ENCODE measurements at places on chromosomes 11 and 22. TPM values are rescaled to one million over a fixed set of nuclear protein-coding genes. Genes with fewer than 3 reads are reported as not detected.

DNA sequence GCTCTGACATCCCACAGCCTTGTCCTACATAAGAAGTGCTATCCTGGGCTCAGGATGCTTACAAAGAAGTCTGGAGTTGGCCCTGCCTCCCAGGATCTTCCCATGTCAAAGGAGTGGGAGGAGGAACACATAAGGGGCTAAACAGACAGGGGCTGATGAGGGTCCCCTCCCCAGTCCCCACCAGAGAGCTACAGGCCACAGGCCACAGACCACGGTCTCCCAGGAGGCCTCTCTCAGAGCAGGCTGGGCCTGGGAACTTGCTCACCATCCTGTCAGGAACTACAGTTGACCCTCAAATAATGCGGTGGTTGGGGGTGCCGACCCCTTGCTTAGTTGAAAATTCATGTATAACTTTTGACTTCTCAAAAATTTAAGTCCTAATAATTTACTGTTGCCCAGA lies 315.5 kb downstream of the NTM start:
- H3K4me1 ChIP-seq = peaks cover 8% of the 10 kb centered on the region
- peaks cover 27% of the 10 kb centered on the region for H3K27me3 ChIP-seq
- no peaks in the 10 kb centered on the region for H3K36me3 ChIP-seq
- no peak overlapping the region for H3K4me3 ChIP-seq

Gene KRTAP5-9
- not detected for total RNA-seq

GRCh38 chr11:60932605-60933356 lies 8.5 kb downstream of the TMEM132A start:
- DNase-seq = peak; percentile 69
- peaks cover 3% of the 10 kb centered on the region for H3K4me1 ChIP-seq
- H3K27ac ChIP-seq = peak overlapping the region; percentile 52
- H3K27me3 ChIP-seq = no peaks in the 10 kb centered on the region
- peaks cover 3% of the 10 kb centered on the region for H3K36me3 ChIP-seq
- H3K4me3 ChIP-seq = no peak overlapping the region

GRCh38 chr22:20624161-20624616 lies 116.8 kb downstream of the MED15 start:
- no peaks in the 10 kb centered on the region for H3K36me3 ChIP-seq
- H3K4me1 ChIP-seq = no peaks in the 10 kb centered on the region
- DNase-seq = no peak
- H3K27me3 ChIP-seq = no peaks in the 10 kb centered on the region
- no peak overlapping the region for H3K27ac ChIP-seq
- no peak overlapping the region for H3K4me3 ChIP-seq

Gene C1QTNF4
- 0.41 TPM for total RNA-seq

DNA sequence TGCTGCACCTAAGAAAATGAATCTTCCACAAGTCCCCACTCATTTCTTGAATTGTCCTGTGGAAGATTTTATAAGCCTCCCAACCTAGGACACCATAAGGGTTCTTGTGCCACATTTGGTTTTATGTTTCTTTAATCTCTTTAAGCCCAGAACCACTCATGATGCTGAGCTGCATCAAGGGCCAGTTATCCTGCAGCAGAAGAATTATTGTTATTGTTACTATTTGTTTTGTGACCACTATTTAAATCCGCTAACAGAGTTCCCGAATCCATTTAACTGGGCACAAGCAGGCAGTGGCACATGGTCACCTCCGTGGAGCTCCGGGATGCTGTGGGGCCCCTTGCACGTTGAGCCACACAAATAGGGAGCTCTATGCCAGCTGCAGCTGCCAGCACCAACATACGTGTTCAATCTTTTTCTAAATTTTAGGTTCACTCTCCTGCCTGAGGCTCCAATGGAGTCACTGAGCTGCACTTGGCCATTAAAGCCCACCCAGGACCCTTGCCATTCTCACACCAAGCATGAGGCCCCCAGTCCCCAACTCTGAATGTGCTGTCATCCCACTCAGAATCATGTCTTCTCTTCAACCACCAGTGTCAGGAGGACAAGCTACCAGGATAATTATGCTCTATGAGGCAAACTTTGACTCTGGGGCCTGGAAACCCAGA lies 60.6 kb downstream of the DGCR2 start:
- H3K27ac ChIP-seq = no peak overlapping the region
- no peaks in the 10 kb centered on the region for H3K4me1 ChIP-seq
- H3K27me3 ChIP-seq = no peaks in the 10 kb centered on the region
- H3K36me3 ChIP-seq = no peaks in the 10 kb centered on the region
- H3K4me3 ChIP-seq = no peak overlapping the region
- DNase-seq = peak; percentile 17

DNA sequence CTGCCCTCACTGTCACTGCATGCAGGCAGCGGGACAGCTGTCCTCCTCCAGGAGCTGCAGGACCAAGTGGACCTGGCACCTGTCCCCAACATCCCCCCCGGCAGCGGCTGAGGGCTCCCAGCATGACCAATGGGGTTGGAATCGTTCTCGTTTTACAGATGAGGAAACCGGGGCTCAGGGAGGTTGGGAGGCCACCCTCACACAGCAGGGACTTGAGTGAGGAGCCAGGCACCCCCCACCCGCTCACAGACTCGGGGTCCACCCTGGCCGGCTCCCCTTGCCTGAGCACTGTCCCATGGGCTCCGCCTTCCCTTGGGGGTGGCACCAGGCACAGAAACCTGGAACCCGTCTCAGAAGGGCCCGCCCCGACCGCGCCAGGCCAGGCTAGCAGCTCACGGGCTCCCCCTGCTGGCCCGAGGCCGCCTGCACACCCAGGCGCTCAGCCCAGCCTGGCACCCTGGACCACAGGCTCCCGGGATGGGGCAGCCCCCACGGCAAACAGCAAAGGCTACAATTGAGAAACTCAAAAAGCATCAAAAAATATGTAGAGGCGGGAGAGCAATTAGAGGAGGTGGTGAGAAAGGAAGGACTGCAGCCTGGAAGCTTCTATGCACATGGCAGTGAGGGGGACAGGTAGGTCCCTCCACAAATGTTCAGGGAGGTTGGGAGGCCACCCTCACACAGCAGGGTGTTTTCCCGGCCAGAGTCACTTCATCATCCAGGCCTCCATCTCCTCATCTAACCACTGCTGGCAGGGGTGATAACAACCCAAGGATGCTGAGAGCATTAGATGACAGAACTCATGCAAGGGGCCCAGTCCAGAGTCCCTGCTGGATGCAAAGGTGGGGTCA lies 12.8 kb downstream of the MACROD1 start:
- H3K27ac ChIP-seq = no peak overlapping the region
- peak; percentile 93 for DNase-seq
- peak overlapping the region; percentile 31 for H3K4me3 ChIP-seq
- no peaks in the 10 kb centered on the region for H3K36me3 ChIP-seq

Gene ACR
- 12.5 TPM for total RNA-seq

DNA sequence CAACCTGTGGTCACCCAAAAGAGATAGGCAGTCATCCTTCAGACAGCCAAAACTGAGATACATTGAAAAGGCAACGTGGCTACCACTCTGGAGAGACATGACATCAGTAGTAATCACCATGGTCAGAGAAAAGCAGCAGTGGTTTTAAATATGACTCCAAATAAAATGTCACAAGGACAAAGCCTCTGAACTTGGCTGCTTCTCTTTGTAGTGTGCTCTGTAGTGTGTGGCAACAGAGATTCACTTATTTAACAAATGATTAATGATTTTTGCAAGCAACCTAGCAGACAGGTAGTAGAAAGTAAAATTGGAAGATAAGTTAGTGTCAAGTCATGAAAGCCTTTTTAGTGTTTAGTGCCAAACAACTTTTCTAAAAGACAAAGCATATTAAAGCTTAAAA lies 63.5 kb downstream of the PAX6 start:
- no peaks in the 10 kb centered on the region for H3K36me3 ChIP-seq
- H3K4me3 ChIP-seq = no peak overlapping the region
- H3K4me1 ChIP-seq = no peaks in the 10 kb centered on the region
- DNase-seq = no peak
- no peaks in the 10 kb centered on the region for H3K27me3 ChIP-seq

DNA sequence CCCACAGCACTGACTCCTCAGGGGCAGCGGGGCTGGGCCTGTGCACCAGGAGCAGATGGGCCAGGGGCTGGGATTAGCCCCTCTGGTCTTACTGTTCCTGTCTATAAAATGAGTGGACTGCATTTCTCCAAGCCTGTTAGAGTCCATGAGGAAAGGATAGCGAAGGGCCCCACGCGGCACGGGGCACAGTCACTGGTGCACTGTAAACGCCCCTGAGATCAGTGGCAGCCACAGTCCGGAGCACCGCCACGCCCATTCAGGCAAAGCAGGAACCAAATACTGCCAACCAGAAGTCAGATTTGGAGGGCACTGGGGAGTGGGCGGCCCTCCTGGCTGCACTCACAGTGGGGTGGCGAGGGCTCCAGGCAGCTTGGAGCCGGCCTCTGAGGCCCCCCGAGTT lies 387.5 kb downstream of the TBC1D22A start:
- H3K4me1 ChIP-seq = no peaks in the 10 kb centered on the region
- H3K27me3 ChIP-seq = no peaks in the 10 kb centered on the region
- H3K36me3 ChIP-seq = no peaks in the 10 kb centered on the region

DNA sequence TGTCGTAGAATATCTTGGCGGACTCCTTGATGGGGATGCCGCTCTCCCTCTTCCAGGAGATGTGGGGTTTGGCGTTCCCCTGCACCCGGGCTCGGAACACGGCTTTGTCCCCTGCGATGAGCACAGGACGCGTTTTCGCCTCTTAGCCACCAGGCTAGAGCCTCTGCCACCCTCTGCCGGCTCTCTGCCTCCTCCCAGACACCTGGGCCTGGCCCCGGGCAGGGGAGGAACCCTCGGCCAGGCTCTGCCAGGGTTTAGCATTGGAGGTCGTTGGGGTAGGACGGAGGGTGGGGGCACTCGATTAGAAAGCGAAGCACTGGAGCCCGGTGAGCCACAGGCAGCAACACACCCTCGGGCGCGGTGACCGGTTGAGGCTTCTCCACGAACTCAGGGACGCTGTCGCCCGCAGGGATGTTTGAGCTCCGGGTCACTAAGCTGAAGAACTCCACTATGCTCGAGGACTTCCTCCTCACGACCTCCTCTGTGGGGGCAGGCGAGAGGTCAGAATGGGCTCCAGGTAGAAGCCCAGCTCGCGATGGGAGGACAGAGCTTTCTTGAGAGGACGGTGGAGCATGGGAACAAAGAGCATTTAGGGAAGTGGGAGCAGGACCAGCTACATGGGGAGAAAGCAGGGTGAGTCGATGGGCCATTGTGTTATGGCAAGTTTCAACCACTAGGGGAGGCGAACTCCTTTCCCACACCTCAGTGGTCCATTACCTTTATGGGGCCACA lies 4.3 kb downstream of the IGSF22 start:
- H3K36me3 ChIP-seq = no peaks in the 10 kb centered on the region
- peaks cover 19% of the 10 kb centered on the region for H3K4me1 ChIP-seq
- H3K27ac ChIP-seq = peak overlapping the region; percentile 72
- peak; percentile 84 for DNase-seq

GRCh38 chr22:20781272-20781990 lies 7.5 kb downstream of the SERPIND1 start:
- peaks cover 14% of the 10 kb centered on the region for H3K4me1 ChIP-seq
- H3K4me3 ChIP-seq = no peak overlapping the region
- no peak overlapping the region for H3K27ac ChIP-seq
- peaks cover 9% of the 10 kb centered on the region for H3K36me3 ChIP-seq
- DNase-seq = no peak

- no peaks in the 10 kb centered on the region for H3K27me3 ChIP-seq
- no peak overlapping the region for H3K4me3 ChIP-seq
- DNase-seq = no peak
- no peaks in the 10 kb centered on the region for H3K4me1 ChIP-seq
- H3K27ac ChIP-seq = no peak overlapping the region
- H3K36me3 ChIP-seq = peaks cover 4% of the 10 kb centered on the region
Measured at GRCh38 chr11:28251257-28251656, 143.1 kb downstream of the METTL15 start.

DNA sequence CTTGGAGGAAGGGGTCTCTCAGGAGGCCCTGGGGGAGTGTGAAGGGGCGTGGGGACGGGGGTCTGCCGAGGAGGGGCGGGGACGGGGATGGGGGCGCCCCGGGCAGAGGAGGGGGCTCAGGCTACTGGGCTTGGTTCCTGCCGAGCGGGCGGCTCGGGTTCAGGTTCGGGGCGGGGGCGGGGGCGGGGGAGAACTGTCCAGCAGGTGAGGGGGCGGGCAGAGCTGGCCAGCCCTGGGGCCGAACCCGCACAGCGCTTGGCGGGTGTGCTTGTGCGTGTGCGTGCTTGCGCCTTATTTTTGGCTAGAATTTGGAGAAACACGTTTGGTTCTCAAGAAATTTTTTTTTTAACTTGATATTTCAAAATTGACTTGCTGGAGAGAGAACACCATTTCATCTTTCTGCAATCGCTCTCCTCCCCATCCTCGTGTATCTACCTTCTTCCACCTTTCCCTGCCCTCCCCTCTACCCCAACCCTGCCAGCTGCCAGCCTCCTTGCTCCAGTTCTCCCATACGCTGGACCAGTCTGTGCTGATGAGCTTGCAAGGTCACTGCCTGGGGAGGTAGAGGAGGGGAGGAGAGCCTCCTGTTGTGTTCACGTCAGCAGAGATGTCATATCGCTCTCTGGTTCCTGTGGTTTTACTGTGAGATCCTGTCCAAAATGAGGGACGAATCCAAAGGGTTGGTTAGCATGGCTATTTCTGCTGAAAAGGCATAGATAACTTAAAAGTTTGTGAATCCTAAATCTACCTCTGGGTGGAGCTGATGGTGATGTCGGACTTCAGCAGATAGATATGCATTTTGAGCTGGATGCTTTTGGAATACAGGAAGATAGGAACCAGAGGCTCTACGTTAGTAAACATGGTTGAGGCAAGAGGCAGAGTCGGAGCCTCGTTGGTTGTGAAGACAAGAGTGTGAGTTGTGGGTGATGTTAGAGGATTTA lies 668 bp downstream of the MADD start:
- no peaks in the 10 kb centered on the region for H3K27me3 ChIP-seq
- H3K4me3 ChIP-seq = peak overlapping the region; percentile 72
- peak; percentile 79 for DNase-seq
- H3K36me3 ChIP-seq = peaks cover 19% of the 10 kb centered on the region
- peak overlapping the region; percentile 99 for H3K27ac ChIP-seq
- peaks cover 70% of the 10 kb centered on the region for H3K4me1 ChIP-seq

DNA sequence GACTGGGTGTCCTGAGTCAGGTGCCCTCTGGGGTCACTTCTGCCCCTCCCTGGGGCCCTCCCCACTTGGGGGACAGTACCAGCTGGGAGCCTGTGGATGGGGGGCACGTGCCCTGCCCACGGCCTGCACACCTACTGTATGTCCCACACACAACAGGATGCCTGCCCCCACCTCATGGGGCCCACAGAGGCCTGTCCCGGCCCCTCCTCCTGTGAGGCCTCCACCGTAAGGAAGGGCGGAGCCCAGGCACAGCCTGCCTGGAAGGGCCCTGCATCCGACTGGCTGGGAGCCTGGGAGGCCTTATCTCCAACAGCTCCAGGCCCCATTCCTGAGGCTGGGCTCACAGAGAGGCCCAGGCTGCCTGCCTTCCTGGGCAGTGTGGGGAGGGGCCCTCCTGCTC lies 47.8 kb downstream of the BRSK2 start:
- no peak overlapping the region for H3K4me3 ChIP-seq
- H3K27me3 ChIP-seq = no peaks in the 10 kb centered on the region
- H3K4me1 ChIP-seq = no peaks in the 10 kb centered on the region
- no peaks in the 10 kb centered on the region for H3K36me3 ChIP-seq

- no peak overlapping the region for H3K27ac ChIP-seq
- H3K4me1 ChIP-seq = no peaks in the 10 kb centered on the region
- H3K4me3 ChIP-seq = no peak overlapping the region
Measured at GRCh38 chr11:88280673-88281316, 56.7 kb downstream of the CTSC start.

Gene DLG2
- 8.6 TPM for total RNA-seq
